Chondrocyte (in vitro differentiated cells): ENCODE measurements at places on chromosomes 11 and 22. TPM values are rescaled to one million over a fixed set of nuclear protein-coding genes. Genes with fewer than 3 reads are reported as not detected.

The CASP1 gene
- total RNA-seq, result 1.2 TPM in 1 of 3 replicates, not detected in the others

The FOLR1 gene
- total RNA-seq, result 0.20 TPM in 1 of 3 replicates, not detected in the others

The MMP13 gene
- 0.60 to 7.2 TPM (median 6.5 TPM) in 3 replicates for total RNA-seq

The SCARF2 gene
- total RNA-seq, result 56.5 to 88.8 TPM (median 86.5 TPM) in 3 replicates

The LRRC74B gene
- total RNA-seq, result not detected in 3 replicates

The SYNGR1 gene
- 15.0 to 18.4 TPM (median 16.5 TPM) in 3 replicates for total RNA-seq

The AIFM3 gene
- total RNA-seq, result 0.47 TPM in 1 of 3 replicates, not detected in the others

The MOGAT2 gene
- total RNA-seq, result not detected in 3 replicates

The KREMEN1 gene
- 5.0 to 7.3 TPM (median 7.3 TPM) in 3 replicates for total RNA-seq

The SLC3A2 gene
- 125 to 380 TPM (median 374 TPM) in 3 replicates for total RNA-seq

The NOX4 gene
- 35.3 to 102 TPM (median 39.1 TPM) in 3 replicates for total RNA-seq

The CASP4 gene
- total RNA-seq, result 1.2 to 12.6 TPM (median 1.8 TPM) in 3 replicates
